ENCODE measurements at places on chromosomes 4 and X.

DNA sequence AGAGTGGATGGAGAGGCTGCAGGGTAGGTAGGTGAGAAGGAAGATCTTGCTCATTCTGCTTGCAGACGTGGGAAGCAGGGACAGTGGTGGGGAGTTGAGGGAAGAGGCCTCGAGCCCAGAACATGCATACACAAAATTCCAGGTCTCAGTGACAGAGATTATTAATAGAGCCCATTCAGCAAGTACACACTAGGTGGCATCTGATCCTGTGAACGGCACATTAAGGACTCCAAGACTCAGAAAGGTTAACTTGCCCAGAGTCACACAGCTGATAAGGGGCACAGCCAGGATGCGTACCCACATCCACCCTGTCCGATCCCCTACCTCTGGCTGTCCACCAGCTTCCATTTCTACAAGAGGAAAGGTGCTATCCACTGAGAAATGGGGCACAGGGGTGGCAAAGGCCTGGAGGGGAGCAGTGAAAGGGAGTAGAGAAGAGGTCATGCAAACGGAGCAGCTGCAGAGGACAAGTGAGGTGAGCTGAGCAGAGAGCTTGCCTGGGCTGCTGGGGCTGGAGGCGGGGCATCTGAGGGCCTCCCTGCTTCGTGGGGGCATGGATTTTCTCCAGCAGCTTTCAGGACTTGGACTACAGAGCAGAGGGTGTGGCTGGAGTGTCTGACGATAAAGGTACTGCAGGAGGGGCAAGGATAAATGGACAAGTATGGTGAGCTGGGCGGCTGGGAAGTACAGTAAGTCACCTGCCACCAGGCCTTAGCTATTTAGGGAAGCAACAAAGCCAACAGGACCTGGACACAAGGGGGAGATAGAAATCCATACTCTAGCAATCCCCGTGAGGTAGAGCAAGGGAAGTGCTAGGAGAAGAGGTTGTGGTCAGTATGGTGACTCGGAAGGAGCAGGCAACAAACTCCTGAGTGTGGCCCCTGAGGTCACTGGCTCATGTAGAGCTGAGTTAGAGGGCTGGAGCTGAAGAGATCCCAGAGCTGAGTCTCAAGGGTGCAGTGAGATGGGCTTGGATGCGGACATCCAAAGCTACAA, 11.2 kb downstream of the IDS start:
- no peak for DNase-seq

GRCh38 chr4:158913766-158914165, 144.9 kb downstream of the FNIP2 start:
- no peak for DNase-seq

GRCh38 chrX:130715299-130715698, 187.7 kb downstream of the ENOX2 start:
- DNase-seq: no peak

- DNase-seq: no peak
Observed at GRCh38 chr4:152427981-152428380, 107.9 kb downstream of the FBXW7 start.

DNA sequence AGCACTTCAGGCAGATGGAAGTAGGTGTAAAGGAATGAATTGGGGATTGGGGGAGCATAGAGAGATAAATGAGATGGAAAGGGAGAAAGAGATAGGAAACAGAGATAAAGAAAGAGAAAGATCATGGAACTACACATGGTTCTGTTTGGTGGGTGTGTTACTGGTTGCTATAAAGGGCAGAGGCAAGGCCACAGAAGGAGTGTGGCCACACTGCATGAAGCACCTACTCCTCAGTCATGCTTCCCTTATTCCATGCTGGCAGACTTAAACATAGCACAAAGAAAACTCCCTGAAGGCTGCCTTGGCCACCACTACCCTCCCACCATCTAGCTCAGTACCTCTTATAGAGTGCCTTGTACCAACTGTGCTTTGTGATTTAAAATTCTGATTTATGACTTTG, 56.9 kb downstream of the OPHN1 start:
- no peak for DNase-seq

DNA sequence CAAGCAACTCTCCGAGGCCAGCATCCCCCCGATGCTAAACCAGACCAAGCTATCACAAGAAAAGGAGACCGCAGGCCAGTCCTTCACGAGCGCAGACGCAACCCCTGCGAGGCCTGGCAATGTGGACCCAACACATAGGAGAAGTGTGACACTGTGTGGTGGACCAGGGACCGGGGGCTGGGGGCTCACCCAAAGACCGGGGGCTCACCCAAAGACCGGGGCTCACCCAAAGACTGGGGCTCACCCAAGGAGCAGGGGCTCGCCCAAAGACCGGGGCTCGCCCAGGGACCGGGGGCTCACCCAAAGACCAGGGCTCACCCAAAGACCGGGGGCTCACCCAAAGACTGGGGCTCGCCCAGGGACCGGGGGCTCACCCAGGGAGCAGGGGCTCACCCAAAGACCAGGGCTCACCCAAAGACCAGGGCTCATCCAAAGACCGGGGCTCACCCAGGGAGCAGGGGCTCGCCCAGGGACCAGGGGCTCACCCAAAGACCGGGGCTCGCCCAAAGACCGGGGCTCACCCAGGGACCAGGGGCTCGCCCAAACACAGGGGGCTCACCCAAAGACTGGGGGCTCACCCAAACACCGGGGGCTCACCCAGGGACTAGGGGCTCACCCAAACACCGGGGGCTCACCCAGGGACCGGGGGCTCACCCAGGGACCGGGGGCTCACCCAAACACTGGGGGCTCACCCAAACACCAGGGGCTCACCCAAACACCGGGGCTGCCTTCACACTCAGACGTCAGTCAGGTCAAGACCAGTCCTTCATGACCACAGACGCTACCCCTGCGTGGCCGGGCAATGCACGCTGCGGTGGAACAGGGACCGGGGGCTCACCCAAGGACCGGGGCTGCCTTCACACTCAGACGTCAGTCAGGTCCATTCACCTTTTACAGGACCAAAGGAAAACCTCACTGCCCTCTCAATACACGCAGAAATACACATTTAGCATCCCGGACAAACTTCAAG, 32.9 kb downstream of the PPP2R3B start:
- DNase-seq: no peak
